ENCODE measurements at places on chromosomes 2 and 18.

GRCh38 chr2:191165176-191165643 is 14.4 kb upstream of the STAT4 start:
- DNase-seq, result no peak

- DNase-seq, result no peak
Measured at GRCh38 chr2:7084601-7085000, 167.4 kb downstream of the RNF144A start.

- DNase-seq, result no peak
Measured at GRCh38 chr18:77254711-77255405, 5.2 kb downstream of the GALR1 start.

DNA sequence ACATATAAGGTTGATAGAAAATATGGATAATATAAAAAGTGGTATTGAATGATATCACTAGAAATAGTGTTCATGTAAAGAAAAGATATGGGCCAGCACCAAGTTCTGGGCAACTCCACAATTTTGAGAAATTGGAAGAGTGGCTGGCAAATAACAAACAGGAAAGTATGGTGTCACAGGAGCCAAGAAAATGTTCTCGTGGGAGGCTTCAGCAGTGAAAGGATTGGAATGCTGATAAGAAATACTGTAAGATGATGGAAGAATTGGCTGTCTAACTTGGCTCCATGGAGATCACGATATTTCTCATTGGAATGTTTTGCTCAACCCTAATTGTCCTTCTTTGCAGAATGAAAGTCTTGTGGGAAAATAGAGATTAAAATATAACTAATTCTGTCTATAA is 856.8 kb downstream of the DPP10 start:
- no peak for DNase-seq

- DNase-seq, result no peak
Measured at GRCh38 chr2:15557887-15558311, 3.2 kb downstream of the NBAS start.

GRCh38 chr2:240451108-240451611 is 15.7 kb downstream of the GPC1 start:
- no peak for DNase-seq

DNA sequence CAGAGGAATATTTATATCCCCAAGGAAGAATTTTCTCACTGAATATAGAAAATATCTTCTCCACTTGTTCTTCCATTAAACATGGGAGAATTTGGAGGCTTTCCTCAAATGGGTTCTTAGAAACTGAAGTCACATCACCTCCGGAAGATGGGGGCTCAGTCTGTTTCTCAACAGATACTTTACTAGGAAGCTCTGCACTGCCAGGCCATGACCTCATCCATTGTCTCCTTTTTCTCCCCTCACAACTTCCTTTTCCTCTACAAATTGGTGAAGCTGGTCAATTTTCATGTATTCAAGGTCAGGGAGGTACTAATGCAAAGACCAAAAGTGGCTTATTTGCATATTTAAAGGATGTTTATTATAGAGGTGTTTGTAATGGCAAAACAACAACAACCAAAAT is 173.1 kb downstream of the RNF152 start:
- no peak for DNase-seq

- no peak for DNase-seq
Measured at GRCh38 chr2:18883616-18884456, 294.5 kb upstream of the NT5C1B start.

- DNase-seq, result no peak
Measured at GRCh38 chr2:191252699-191253098, 7.5 kb downstream of the MYO1B start.

- DNase-seq, result no peak
Measured at GRCh38 chr2:234502919-234503285, 6.0 kb upstream of the ARL4C start.

- DNase-seq, result no peak
Measured at GRCh38 chr2:233228376-233228775, 23.1 kb upstream of the ATG16L1 start.

DNA sequence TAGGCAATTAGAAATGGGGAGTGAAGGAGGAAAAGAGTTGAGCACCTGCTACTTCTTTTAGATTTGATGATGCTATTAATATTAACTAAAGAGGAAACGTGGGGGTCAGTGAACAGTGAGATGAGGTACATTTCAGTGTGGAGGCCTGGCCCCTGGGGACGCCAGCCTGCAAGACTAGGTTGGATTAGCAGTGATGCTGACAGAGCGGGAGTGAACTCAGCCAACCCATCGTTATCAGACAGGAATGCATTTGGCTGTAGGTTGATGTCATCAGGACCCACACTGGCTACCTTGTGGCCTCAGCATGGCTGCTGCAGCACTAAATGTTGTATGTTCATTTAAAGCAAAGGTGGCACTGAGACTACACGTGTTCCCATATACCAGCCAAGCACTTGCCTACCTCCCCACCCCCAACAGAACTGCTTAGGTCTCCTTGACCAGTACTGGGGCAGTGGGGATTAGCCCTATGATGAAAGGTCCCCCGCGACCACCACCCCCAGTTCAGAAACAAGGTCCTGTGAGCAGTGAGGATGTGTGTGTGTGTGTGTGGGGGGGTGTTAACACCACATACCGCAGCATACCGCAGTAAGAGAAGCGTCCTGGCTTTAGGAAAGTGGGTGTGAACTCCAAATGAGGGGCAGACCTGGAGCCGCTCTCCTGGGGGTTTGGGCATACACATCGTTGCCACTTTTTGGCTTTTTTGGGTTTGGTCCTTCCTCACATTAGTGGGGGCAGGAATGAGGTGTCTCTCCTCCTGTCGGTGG is 26.0 kb downstream of the DGKD start:
- DNase-seq, result no peak

DNA sequence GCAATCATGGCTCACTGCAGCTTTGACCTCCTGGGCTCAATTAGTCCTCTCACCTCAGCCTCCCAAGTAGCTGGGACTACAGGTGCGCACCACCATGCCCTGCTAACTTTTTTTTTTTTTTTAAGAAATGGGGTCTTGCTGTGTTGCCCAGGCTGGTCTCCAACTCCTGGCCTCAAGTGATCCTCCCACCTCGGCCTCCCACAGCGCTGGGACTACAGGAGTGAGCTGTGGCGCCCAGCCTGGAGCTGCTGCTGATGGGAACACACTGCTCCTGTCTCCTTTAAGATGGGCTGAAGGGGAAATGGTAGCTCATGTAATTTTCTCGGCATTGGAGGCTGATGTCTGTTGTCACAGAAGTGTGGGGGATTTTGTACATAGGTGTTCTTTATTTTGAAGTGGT is 34.9 kb upstream of the ADNP2 start:
- DNase-seq, result no peak
